ENCODE measurements at places on chromosomes 16 and 17.

DNA sequence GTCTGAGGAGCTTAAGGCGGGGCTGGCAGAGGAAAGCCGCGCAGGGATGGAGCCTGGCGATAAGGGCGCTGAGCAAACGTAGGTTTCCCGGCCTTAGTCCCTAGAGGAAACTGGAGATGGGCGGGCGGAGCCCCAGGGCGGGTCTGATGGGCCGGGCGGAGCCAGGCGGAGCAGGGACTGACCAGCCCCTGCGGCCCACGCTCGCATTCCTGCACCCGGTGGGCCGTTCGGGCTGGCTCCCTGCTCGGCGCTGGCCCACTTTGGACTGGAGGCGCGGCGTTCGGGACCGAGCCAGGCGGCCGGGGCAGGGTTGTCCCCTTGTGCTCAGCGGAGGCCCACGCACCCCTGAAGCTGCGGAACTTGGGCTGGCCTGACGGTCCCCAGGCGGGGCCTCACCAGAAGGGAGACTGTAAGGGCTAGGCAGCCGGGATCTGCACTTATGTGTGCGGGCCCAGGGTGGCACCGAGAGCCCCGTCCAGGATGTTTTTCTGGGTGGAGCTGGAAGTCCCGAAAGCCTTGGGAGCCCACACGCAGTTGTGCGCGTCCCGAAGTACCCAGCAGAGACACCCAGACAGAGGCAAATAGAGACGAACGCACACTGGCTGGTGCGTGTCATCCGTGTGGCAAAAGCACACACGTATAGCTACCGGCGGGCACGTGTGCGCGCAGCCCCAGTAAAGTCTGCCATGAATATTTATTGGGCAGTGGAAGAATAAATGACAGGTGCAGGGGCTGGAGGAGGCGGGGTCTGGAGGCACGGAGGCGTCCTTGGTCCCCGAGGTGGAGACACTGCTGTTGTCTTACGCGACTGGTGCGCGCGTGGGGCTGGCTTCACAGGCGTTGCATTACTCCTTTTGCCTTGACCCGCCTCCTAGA, 1.4 kb downstream of the PYDC1 start:
- no peak for DNase-seq

DNA sequence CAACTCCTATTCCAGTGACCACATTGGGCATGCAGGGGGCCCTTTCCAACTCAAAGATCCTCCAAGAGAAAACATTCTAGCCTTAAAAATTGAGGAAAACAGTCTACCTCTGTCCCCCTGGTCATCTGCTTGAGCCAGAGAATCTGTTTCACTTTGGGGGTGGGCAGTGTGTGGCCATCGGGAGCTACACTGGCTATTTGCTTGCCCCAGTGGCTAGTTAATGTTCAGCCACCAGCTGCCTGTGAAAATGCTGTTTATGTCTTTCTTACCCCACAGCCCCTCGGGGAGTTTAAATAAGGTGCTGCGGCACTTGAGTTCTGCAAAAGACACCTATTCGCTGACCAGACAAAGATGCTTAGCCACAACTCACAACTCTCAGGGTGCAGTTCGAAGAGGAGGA, 43.4 kb downstream of the GNAO1 start:
- no peak for DNase-seq

- no peak for DNase-seq
Measured at GRCh38 chr17:67879662-67880061, 54.4 kb downstream of the BPTF start.

DNA sequence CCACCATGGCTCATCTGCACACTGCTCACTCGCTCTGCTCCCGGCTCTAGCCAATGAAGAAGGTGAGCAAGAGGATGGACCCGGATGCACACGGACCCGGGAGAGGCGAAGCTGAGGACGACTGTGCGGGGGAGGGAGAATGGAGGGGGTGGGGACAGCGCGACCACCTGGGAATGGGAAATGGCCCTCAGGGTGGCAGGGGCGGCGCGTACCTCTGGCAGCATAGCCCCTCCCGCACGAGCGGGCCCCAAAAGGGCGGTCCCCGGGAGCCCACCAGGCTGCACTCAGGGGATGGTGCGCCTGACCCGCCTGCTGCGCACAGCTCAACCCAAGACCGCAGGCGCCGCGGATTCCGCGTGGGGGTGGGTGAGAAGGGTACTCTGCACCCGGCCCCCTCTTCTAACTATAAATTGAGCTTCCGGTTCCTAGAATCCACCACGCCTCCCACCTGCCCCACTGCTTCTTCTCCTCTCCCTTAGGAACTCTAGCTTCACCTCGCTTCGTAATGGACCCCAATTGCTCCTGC, 6.1 kb downstream of the MT1H start:
- peak; percentile 60 for DNase-seq

DNA sequence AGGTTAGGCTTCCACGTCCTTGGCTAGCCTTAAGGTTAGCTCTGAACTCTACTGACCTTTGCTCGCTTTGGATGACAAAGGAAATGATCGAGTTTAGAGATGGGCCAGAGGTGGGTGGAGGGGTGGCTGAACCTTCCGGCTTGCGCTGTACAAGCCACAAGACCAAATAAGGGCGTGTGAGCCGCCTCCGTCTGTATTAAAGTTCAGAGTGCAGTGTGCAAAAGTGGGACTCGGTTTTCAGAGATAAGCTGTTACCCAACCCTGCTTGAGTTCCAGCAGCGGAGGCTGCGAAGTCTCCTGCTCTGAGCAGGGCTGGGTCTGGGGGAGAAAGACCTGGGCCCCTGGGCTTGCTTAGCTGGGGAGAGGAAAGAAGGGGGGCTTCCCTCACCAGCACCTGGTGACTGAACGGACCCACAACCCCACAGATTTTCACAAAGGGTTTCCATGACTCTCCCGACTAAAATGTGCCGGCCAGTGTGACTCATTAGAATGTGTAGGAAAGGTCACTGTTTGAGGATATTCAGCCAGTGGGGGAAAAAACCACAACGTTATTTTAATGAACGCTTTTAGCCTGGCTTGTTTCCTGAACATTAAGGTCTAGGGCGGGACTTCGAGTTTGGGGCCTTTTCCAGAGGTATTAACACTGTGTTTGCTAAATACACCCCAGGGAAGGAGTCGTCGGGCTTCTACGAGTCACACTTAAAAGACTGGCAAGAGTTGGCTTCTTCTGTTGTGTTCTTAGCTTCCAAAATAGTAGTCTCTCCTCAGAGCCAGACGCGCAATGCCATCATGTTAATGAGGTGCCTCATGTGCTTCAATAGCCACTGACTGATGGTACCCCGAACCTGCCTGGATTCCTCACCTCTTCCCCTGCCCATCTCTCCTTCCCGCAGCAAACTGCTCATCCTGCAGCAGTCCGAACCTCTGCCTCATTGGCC, 67.0 kb downstream of the CENPV start:
- peak; percentile 74 for DNase-seq

All from stimulated activated CD4-positive, alpha-beta T cell treated with anti-CD3 and anti-CD28 coated beads, Interleukin-4, amount 100 ng/mL, for 24 hours (primary cell).